ENCODE measurements at places on chromosomes 16 and 17.

DNA sequence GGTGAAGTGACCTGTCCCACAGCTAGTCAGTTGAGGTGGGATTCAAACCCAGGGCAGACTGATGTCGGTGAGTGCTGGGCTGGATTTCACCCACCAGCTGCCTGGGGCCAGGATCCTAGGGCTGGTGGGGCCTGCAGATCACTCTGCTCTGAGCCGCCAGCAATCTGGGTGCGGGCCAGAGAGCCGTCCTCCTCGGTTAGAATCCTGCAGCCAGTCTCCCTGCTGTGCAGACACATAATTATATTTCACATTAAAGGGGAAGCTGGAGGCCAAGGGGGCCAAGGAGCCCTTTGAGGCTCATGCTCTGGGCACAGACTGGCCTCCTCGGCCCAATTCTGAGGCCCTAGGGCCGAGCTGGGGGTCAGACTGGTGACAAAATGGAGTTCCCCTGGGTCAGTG is 996 bp upstream of the KCNJ12 start:
- DNase-seq, result no peak

GRCh38 chr17:1860978-1861377 is 31.2 kb downstream of the RPA1 start:
- DNase-seq, result no peak

DNA sequence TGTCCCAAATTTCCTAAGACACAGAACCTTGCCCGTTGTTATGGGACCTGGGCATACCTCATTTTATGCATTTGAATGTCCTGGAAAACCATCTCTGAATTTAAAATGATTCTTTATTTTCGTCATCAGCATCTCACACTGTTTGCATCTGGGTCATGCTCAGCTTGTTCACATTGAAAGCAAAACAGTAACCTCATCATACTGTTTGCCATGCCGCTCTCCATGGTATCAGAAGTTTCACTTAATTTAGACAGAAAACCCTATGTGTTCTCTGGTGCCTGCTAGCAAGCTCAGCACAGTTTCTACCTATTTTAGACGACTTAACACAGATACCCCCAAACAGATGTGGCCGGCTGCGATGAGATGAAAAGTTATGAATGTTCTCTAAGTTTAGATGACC is 292.1 kb downstream of the SNX29 start:
- DNase-seq, result no peak

GRCh38 chr17:70238228-70238627 is 68.9 kb downstream of the KCNJ2 start:
- no peak for DNase-seq

DNA sequence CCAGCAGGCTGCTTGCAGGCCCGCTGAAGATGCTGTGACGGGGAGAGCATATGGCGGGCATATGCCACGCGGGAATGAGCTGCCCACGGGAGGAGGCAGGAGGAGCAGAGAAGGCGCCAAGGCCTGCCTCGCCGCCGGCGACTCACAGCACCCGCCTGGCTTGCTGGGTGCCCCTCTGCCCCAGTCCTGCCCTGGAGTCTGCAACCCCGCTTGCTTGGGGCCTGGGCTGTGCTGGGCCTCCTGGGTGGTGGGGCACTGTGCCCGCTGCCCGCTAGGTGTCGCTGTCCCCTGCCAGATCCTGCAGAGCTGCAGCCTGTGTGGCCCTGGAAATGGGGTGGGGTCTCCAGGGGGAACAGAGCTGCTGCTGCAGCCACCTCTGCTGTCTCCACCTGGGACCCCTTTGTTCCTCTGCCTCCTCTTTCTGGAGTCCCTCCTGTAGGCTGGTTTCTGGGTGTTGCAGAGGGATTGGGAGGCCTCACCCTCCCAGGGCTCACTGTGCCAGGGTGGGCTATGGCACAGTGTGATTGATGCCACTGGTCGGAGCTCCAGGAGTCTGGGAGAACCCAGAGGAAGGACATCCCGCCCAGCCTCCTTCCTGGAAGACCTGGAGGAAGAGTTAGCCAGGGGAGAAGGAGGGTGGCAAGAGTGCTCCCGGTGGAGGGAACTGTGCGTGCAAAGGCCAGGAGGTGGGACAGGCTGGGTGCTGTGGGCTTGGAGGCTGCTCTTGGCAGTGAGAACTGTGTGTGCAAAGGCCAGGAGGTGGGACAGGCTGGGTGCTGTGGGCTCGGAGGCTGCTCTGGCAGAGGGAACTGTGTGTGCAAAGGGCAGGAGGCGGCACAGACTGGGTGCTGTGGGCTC is 141.0 kb upstream of the CIBAR2 start:
- DNase-seq, result no peak

GRCh38 chr16:89843409-89844350 is 15.4 kb downstream of the SPIRE2 start:
- DNase-seq, result no peak

DNA sequence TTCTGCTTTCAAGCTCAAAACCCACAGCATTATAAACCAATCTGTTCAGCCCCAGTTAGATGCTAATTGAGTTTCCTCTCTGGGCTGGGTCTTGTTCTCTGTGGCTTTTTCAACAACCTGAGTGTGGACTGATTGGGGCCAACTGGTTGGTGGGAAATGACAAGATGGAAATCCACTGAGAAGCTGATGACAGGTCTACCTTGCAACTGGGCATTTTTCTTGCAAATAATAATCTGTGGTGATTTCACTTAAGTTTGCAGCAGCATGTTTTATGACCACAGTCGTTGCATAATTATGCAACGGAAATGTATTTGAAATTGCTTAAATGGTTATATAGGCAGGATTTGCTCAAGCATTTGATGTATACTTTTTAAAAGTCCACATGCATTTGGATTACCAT is 69.9 kb downstream of the AKAP1 start:
- DNase-seq, result no peak

DNA sequence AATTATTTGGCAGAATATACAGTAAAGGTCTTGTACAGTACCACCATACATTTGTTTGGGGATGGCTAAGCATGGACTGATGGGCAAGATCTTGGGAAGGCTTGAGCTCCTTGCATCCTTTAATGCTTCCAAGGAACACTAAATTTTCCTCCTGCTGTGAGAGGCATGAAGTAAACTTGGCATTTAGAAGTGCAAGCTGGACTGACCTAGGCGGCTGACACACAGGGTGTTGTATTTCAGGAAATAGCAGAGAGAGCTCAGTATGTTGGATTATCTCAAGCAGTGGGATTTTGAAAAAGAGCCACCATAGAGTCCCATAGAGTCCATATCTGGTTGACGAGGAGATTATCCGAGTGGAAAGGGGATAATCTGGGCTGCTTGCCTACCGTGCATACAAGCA is 2137.1 kb downstream of the TP53TG3F start:
- no peak for DNase-seq

All from skin of body (tissue), 3 donors.